ENCODE measurements at places on chromosomes 6 and 20.

DNA sequence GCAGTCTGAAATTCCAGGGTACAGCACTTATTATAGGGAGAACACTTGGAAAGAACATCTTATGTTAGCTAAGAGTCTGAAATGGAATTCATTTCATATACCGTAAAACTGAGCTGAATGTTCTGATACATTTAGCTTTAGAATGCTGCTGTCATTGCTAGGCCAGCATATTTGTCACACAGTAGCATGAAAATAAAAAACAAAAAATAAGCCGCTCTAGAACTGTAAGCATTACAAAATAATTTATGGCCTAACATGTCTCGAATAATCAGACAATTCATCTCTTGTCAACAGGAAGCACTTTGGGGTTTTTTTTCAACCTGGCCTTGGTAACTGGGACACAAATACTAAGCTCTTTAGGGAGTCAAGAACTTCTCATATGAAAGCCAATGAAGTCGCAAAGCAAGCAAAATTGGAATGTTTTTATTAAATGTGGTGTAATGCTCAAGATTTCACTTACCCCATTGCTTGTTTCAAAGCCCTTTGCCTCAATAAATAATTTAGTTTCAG is 115.7 kb downstream of the PHACTR1 start:
- DNase-seq, result no peak

DNA sequence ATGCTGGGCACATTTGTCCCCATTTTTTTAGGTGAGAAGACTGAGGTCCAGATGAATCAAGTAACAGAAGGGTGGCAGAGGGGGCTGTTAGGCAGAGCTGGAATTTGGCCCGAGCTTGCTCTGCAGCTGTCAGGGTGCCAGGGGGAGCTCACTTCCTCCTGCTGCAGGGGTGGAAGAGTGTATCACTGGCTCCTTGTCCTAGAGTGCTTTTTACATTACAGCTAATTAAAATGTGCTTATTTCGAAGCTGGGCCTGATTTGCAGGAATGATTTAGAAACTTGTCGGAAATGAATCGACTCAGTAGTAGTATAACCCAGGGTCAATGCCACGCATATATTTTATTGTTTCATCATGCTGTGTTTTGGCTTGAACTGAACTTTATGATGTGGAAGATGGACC is 11.1 kb downstream of the TOX2 start:
- DNase-seq, result no peak

- DNase-seq, result no peak
Observed at GRCh38 chr6:25297039-25297441, 17.9 kb downstream of the CARMIL1 start.

DNA sequence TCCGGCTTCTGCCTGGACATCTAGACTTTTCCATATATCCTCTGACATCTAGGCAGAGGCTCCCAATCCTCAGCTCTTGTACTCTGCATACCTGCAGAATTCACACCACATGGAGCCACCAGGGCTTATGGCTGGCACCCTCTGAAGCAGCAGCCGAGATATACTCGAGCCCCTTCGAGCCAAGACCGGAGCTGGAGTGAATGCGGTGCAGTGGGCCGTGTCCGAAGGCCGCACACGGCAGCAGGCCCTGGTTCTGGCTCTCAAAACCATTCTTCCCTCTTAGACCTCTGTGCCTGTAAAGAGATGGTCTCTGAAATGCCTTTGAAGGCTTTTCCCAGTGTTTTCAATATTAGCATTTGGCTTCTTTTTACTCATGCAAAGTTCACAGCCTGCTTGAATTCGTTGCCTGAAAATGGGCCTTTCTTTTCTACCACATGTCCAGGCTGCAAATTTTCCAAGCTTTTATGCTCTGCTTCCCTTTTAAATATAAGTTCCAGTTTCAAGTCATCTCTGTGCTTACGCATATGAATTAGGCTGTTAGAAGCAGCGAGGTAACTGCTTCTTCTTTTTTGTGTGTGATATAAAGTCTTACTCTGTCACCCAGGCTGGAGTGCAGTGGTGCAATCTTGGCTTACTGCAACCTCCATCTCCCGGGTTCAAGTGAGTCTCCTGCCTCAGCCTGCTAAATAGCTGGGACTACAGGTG is 3.8 kb upstream of the SIRPB1 start:
- no peak for DNase-seq

DNA sequence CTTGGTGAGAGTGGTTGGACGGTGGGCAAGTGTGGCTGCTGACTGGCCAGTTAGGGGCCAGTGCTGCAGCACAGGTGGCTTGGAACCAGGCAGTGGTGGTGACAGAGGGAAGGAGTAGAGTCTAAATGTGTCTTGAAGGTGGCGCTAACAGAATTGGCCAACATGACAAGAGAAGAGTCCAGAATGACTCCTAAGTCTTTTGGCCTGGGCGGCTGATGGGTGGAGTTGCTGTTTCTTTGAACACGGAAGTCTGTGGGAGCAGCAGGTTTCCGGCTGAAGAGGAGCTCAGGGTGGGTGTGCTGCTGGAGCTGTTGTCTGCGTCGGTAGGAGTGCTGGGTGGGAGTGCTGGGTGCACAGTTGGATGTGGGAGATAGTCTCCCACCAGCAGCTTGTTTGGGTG is 10.1 kb downstream of the LSM14B start:
- no peak for DNase-seq

DNA sequence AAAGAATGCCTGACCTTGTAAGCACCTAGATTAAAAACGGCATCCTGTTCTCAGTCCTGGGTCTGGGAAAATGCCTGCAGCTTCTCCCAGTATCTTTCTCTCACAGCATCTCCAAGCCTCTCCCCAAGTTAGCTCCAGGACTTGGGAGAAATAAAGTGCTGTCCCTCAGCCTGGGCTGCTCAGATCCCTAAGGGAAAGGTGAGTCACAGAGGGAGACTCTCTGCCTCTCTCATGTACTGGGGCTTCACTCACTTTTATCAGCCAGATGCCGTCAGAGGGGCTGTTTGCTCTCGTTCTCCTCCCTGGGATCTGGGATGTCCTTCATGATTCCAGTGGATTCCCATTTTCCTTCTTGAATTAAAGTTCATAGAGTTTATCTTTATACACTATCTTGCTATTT is 293.6 kb downstream of the COL12A1 start:
- DNase-seq, result no peak

DNA sequence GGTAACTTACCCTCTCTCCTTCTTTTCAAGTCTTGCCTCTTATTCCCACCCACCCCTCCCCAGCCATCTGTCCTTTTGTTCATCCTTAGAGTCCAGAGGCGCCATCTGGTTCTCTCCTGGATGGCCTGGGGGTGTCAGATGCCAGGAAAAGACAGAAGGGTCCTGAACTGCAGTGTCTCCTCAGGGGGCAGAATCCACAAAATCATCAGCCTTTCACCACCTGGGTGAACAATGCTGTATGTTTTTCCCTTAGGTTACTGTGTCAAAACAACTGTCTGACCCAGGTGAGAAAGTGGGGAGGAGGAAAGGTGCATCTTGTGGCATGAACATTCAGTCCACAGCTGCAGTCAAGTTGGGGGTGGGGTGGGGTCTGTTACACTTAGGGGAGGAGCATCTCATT is 47.9 kb upstream of the FYN start:
- DNase-seq, result no peak

DNA sequence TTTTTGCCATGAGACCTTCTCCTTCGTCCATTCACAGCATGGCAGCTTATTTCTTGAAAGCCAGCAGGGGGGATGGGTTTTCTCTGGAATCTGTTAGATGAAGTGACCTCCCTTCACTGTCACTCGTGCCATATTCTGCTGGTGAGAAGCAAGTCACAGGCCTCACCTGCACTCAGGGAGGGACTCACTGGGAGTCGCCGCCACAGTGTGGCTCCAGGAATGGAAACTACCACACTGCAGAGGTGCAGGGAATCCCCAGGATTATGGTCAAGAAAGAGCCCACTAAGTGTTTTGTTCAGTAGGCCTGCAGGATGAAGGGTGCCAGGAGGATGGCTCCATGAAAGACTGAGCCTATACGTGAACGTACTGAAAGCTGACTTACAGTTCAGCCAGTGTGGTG is 161.1 kb upstream of the AKAP12 start:
- DNase-seq, result no peak

DNA sequence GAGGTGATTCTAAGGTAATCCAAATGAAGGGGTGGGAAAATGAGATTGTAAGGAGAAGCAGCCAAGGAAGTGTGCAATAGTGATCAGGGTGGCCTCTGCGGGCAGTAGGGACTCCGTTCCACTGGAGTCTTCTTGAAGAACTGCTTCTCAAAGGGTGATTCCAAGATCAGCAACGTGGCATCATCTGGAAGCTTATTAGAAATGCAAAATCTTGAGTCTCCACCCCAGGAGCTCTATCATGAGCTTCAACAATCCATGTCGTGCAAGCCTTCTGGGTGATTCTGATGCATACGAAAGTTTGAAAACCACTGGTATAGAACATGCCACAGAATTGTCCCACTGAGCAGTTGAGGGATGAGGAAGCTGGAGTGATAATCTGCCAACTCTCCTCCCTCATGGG is 31.4 kb downstream of the SCP2D1 start:
- no peak for DNase-seq

GRCh38 chr6:154056536-154056935 is 17.5 kb downstream of the OPRM1 start:
- no peak for DNase-seq

DNA sequence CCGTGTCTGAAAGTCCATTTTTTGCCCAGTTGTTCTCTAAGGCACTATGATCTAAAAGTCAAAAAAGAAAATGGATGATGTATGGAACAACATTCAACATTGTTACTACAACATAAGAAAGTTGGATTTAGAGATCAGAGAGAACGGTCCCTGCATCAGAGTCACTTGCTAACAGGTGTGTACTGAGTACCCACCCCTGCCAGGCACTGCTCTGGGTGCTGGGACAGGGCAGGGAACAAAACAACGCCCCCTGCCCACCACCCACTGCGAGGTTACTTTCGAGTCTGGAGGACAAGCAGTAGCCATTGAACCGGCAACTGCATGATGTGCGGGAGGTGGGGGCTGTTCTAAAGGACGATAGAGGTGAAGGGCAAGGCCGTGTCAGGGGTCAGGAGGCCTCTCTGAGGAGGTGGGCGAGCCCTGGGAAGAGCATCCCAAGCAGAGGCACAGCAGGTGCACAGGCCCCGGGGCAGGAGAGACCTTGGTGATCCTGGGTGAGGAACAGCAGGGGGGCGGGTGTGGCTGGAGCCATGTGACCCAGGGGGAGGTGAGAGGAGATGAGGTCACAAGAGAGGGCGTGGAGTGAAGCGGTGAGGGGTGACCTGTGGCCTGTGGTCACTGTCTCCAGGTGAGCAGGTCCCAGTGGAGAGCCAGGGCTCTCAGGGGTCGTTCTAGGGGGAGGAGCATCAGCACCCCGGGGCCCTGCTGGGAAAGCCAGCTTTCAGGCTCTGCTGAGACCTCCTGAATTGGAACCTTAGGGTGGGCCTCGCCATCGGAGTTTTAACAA is 197.5 kb upstream of the SULF2 start:
- no peak for DNase-seq

- DNase-seq, result no peak
Observed at GRCh38 chr20:43746344-43747137, 19.7 kb upstream of the GTSF1L start.

- DNase-seq, result no peak
Observed at GRCh38 chr20:47345214-47345613, 11.3 kb downstream of the ZMYND8 start.

DNA sequence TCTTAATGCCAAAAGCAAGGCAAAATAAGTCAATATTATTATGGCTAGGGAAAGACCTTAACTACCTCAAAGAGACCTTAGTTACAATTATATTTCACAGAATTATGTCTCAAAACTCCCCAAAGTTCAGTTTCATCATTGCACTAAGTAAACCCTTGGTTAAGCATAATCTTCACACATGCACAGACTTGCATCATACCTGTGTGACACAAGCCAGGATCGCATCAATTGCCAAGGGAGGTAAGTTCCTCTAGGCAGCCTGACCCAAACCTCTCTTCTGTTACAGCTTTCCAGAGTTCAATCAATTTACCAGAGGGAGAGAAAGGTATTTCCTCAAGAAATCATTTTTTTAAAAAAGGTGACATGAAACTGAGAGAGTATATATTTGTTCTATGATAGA is 31.9 kb upstream of the PRSS35 start:
- DNase-seq, result no peak

DNA sequence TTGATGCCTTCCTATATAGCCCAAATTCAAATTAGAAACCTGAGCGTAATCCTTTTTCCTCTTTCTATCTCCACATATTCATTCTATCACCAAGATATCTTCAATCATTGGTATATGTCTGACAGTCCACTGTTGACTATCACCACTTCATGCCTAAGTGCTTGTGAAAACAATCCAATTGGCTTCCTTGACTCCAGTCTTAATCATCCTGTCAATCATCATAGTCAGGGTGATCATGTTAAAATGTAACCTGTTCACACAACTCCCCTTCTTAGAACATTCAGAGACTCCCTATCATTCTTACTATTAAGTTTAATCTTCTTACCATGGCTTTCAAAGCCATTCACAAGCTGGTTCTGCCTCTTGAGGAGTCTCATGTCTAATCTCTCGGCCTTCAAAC is 616.7 kb downstream of the PHF3 start:
- no peak for DNase-seq

DNA sequence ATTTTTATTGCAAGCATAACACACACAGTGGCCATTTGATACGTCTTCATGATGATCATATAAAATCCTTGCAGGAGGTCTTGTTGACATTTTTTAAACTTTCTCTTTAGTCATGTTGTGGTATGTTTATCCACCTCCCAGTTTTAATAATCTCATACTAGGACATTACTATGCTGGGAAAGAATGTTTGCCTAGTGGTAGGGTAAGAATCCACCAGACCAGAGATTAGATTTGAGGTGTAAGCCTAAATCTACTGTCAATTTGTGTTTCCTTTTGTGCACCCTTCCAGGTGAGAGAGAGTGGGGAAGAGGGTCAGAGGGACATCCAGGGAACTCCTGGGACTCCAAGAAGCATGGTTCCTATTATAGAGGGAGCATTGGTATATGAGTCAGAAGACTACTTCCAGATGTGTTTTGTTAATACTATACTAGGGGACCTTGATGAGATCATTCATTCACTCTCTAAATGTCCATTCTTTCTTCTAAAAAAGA is 298.3 kb upstream of the SASH1 start:
- no peak for DNase-seq

GRCh38 chr6:11762794-11763459 is 15.7 kb downstream of the ADTRP start:
- DNase-seq, result no peak

GRCh38 chr6:1757131-1757530 is 147.4 kb downstream of the FOXC1 start:
- no peak for DNase-seq

DNA sequence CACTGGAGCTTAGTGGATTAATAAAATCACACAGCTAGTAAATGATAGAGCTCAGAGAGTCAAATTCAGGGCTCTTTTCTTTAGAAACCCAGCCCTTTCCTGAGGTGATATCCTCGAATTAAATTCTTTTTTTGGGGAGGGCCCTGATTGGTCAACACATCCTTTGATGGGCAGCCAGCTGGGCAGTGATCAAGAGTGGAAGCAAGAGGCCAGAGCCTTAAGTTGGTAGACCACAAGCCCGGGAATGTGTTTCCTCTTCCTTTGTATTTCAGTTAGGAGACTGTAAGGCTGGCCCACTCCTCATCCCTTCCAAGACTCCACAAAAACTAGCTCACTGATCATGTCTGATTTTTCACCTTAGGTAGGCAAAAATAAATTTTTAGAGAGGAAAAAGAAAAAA is 640.5 kb downstream of the DHX35 start:
- DNase-seq, result no peak

Measured in progenitor cell of endocrine pancreas (in vitro differentiated cells).